CD4-positive, CD25-positive, alpha-beta regulatory T cell (primary cell): ENCODE measurements at places on chromosomes 2 and 18. TPM values are rescaled to one million over a fixed set of nuclear protein-coding genes. Genes with fewer than 3 reads are reported as not detected.

GRCh38 chr2:55403256-55403998 lies 16.2 kb downstream of the CCDC88A start:
- H3K36me3 ChIP-seq: no peaks in the 10 kb centered on the region
- H3K27ac ChIP-seq: no peak overlapping the region
- H3K4me1 ChIP-seq: no peaks in the 10 kb centered on the region
- H3K27me3 ChIP-seq: no peaks in the 10 kb centered on the region
- H3K4me3 ChIP-seq: no peak overlapping the region

DNA sequence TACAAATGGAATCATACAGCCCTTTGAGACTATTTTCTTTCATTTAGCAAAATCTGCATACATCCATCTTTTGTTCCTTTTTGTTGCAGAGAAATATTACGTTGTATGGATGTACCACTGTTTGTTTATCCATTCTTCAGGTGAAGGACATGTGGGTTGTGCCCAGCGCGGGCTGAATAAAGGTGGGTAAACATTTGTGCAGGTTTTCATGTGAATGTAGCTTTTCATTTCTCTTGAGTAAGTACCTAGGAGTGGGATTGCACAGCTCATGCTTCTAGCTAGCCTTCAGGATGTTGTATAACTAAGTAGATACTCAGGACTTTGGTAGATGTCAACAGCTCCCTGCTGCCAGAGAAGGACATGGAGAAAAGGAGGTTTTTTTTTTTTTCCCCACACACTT lies 50.6 kb upstream of the SPRED2 start:
- no peak for DNase-seq
- H3K36me3 ChIP-seq: no peaks in the 10 kb centered on the region
- no peak overlapping the region for H3K27ac ChIP-seq
- H3K27me3 ChIP-seq: peaks cover 3% of the 10 kb centered on the region
- H3K4me1 ChIP-seq: no peaks in the 10 kb centered on the region

- no peak for DNase-seq
- no peak overlapping the region for H3K27ac ChIP-seq
- no peak overlapping the region for H3K4me3 ChIP-seq
- no peaks in the 10 kb centered on the region for H3K4me1 ChIP-seq
- no peaks in the 10 kb centered on the region for H3K36me3 ChIP-seq
Observed at GRCh38 chr2:134470561-134471168, 216.8 kb downstream of the MGAT5 start.

DNA sequence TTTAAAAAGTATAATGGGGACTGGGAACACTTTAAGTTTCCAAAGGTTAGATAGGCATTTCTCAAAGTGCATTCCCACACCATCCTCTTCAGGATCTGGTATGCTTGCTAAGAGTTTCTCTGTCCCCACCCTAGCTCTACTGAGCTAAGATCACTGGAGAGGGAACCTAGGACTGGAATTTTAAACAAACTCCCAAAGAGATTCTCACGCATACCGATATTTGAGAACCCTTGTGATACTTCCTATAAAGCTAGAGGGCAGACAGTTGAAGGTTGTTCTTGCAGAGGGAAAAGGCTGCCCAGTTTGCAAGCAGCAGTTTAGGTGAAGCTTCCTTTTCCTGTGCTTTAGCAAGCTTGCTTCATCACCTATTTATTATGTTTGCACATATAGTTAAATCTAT lies 3.6 kb downstream of the CNRIP1 start:
- no peak for DNase-seq
- H3K27ac ChIP-seq: no peak overlapping the region
- H3K36me3 ChIP-seq: no peaks in the 10 kb centered on the region
- peaks cover 15% of the 10 kb centered on the region for H3K4me1 ChIP-seq
- H3K27me3 ChIP-seq: peaks cover 47% of the 10 kb centered on the region

DNA sequence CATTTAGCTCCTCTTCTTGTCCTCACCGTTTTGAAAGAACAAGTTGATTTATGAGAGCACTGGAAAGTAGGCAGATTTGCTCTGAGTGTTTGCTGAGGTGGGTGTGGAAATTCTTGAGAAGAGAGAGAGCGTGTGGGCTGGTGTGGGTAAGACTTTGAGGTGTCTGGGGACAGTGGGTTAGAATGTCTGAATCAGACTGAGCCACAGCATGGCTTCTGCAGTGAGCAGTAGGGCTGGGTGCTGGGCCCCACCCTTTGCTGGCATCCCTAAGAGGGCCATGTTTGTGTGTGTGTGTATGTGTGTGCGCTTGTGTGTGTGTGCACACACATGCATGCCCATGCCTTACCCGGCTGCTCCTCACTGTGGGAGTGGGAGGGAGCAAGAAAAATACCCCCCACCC lies 63.7 kb downstream of the COPS8 start:
- no peaks in the 10 kb centered on the region for H3K4me1 ChIP-seq
- DNase-seq: no peak
- H3K27ac ChIP-seq: no peak overlapping the region
- no peaks in the 10 kb centered on the region for H3K27me3 ChIP-seq
- no peak overlapping the region for H3K4me3 ChIP-seq

DNA sequence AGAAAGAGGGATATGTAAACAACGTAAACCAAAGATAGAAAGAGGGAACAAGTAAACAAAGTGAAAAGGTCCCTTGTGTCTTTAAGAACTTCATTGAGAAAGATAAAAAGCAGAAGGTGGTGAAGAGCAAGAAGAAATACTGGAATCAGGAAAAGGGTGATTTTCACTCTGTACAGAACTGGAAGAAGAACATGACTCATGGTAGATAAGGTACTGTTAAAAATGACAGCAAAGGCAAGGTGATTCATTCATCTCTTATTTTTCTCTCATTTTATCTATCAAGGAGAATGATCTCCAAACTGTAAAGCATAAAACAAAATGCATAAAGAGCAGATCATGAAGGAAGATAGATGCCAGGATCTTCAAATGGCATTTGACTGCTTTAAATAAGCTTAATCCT lies 724.6 kb upstream of the CELF4 start:
- no peaks in the 10 kb centered on the region for H3K36me3 ChIP-seq
- H3K27ac ChIP-seq: no peak overlapping the region
- no peaks in the 10 kb centered on the region for H3K4me1 ChIP-seq

GRCh38 chr2:203948733-203949132 lies 12.2 kb downstream of the ICOS start:
- peak overlapping the region; percentile 90 for H3K4me3 ChIP-seq
- no peaks in the 10 kb centered on the region for H3K27me3 ChIP-seq
- DNase-seq: no peak

- H3K27ac ChIP-seq: no peak overlapping the region
- no peaks in the 10 kb centered on the region for H3K4me1 ChIP-seq
- DNase-seq: no peak
- no peaks in the 10 kb centered on the region for H3K27me3 ChIP-seq
Observed at GRCh38 chr2:108907822-108908712, 81.0 kb downstream of the EDAR start.

- H3K27me3 ChIP-seq: no peaks in the 10 kb centered on the region
- H3K4me3 ChIP-seq: no peak overlapping the region
- H3K36me3 ChIP-seq: no peaks in the 10 kb centered on the region
- no peak for DNase-seq
Observed at GRCh38 chr2:222049946-222050345, 248.9 kb downstream of the PAX3 start.

DNA sequence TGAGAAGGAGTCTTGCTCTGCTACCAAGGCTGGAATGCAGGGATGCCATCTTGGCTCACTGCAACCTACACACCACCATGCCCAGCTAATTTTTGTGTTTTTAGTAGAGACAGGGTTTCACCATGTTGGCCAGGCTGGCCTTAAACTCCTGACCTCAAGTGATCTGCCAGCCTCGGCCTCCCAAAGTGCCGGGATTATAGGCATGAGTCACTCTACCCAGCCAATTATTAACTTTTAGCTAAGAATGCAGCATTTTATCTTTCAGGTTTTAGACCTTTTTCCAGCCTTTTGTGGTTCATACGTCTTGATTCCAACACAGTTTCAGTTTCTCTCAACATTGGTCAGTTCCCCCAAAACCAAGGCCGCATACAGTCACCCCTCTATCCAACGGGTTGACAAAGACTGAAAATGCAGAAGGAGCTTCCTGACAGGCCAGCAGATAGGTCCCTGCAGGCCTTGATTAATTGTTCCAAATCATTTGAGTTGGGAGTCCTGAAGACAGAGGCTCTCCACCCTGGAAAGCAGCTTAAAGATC lies 262.2 kb upstream of the KLHL29 start:
- H3K27ac ChIP-seq: no peak overlapping the region
- H3K4me1 ChIP-seq: no peaks in the 10 kb centered on the region
- H3K36me3 ChIP-seq: no peaks in the 10 kb centered on the region
- no peak for DNase-seq
- H3K27me3 ChIP-seq: no peaks in the 10 kb centered on the region
- no peak overlapping the region for H3K4me3 ChIP-seq

- H3K27ac ChIP-seq: no peak overlapping the region
- H3K27me3 ChIP-seq: no peaks in the 10 kb centered on the region
- no peak for DNase-seq
- H3K4me3 ChIP-seq: peak overlapping the region; percentile 42
- H3K4me1 ChIP-seq: peaks cover 22% of the 10 kb centered on the region
Observed at GRCh38 chr2:105373895-105374401, 24.9 kb downstream of the FHL2 start.

DNA sequence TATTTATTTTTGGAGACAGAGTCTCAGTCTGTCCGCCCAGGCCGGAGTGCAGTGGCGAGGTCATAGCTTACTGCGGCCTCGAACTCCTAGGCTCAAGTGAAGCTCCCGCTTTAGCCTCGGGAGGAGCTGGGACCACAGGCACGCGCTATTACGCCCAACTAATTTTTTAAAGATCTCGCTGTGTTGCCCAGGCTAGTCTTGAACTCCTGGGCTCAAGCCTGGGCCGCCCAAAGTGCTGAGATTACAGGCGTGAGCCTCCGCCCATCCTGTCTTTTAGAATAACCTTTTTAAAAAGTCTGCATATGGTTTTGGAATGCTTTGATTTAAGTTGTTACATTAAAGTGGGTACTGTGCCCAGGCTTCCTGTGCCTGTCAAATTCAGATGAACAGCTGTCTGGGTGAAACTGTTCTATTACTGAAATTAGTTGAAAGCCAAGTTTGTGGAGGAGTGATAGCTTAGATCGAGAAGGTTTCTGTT lies 944 bp downstream of the RAB3GAP1 start:
- peak; percentile 77 for DNase-seq
- H3K27ac ChIP-seq: peak overlapping the region; percentile 99
- no peaks in the 10 kb centered on the region for H3K27me3 ChIP-seq
- H3K4me1 ChIP-seq: peaks cover 40% of the 10 kb centered on the region
- peak overlapping the region; percentile 97 for H3K4me3 ChIP-seq

DNA sequence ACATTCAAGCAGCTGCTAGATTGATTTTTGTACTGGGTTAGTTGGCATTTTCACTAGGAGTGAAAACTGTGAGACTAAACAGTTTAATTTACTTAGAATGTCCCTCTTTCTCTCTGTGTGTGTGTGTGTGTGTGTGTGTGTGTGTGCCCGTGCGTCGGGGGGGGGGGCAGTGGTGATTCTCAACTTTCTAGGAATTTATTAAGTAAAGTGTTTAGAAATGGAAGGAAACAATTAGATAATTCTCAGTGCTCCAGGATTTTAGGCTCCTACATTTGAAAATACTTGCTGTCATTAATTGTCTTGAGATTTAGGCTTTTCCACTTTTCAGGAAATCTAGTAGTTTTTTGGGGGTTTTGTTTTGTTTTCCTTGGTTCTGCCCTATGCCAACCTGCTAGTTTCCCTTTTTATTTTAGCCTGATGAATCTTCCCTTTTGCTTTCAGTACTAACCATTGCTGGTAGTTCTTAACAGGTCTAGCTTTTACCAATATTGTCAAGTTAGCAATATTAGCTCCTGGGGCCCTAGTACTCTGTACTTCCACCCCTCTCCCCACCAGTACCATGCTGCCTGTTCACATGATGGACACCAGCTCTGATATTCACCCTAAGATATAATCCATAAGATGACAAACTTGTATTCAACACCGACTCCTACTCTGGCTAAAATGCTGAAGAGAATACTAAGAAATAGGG lies 4.9 kb downstream of the EPAS1 start:
- no peak overlapping the region for H3K27ac ChIP-seq
- no peak for DNase-seq
- H3K27me3 ChIP-seq: peaks cover 31% of the 10 kb centered on the region
- H3K36me3 ChIP-seq: no peaks in the 10 kb centered on the region

DNA sequence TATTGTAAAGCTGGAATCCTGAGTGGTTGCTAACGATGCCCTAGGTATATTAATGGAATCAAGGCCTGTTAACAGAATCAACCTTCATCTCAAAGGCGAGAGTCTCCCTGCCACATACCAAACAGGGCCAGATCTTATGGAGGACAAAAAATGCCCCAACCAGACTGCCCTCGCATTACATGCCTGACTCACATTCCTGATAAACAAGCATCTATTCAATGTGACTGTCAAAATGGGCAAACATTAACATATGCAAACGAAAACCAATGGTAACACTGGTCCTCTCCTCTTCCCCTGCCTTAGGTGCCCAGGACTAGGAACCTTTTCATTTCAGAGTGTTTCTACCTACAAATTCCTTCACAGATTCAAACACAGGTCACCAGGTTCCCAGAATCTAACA lies 83.4 kb downstream of the COL6A3 start:
- DNase-seq: no peak

- no peaks in the 10 kb centered on the region for H3K4me1 ChIP-seq
- no peak overlapping the region for H3K4me3 ChIP-seq
- no peak for DNase-seq
- no peak overlapping the region for H3K27ac ChIP-seq
- no peaks in the 10 kb centered on the region for H3K27me3 ChIP-seq
Observed at GRCh38 chr2:181319286-181319685, 137.9 kb upstream of the ITGA4 start.

DNA sequence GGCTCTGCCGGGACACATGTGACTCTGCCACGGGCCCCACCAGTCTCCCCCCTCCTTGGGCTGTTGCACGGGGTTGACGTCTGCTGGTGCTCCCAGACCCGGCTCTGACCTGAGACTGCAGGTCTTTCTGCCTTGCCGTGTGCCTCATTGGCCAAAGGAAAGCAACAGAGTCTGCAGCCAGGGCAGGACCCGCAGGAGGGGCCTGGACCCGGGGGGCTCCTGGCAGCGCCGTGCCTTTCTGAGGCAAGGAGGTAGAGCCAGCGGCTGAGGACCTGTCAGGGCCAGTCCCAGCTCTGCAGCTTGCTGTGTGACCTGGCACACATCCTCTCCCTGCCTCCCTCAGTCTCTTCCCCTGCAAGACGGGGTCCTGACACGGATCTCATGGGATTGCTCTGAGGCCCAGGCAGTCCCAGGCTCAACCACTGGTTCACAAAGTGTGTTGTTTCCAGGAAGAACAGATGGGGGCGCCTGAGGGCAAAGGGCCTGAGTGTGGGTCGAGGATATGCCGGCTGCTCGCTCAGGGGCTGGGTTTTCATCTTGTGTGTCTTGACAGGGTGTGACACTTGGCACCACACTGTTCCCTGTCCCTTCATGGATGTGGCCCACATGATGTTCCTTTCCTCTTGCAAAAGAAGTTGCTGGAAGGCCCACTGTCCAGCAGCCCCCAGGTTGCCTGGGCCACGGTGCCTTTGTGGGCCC lies 9.0 kb downstream of the CAPN10 start:
- H3K4me3 ChIP-seq: no peak overlapping the region
- no peaks in the 10 kb centered on the region for H3K27me3 ChIP-seq
- no peaks in the 10 kb centered on the region for H3K4me1 ChIP-seq
- H3K27ac ChIP-seq: no peak overlapping the region
- DNase-seq: peak; percentile 28

RHBDD1 gene
- total RNA-seq: 56.4 TPM

EGR4 gene
- total RNA-seq: 0.69 TPM

GLI2 gene
- total RNA-seq: not detected

ANKRD30B gene
- total RNA-seq: not detected

CPS1 gene
- total RNA-seq: 0.59 TPM

HOXD9 gene
- not detected for total RNA-seq

KIAA2012 gene
- total RNA-seq: not detected

CROCC2 gene
- total RNA-seq: not detected

EPAS1 gene
- total RNA-seq: 4.4 TPM

SPP2 gene
- not detected for total RNA-seq

TXNDC2 gene
- not detected for total RNA-seq
